ENCODE measurements at places on chromosomes 1 and 21. TPM values are rescaled to one million over a fixed set of nuclear protein-coding genes. Genes with fewer than 3 reads are reported as not detected.

The RNU1-4 gene
- total RNA-seq: under 0.01 TPM

The KRTAP22-1 gene
- not detected for total RNA-seq

The CELA3A gene
- not detected for total RNA-seq

The PLPPR5 gene
- total RNA-seq: not detected

The SV2A gene
- 5.8 TPM for total RNA-seq

The GUCA2B gene
- not detected for total RNA-seq

The SPRR1B gene
- not detected for total RNA-seq

The COQ8A gene
- 7.9 TPM for total RNA-seq

The ACADM gene
- 22.4 TPM for total RNA-seq

The TLCD4 gene
- 0.09 TPM for total RNA-seq

The FAM43B gene
- total RNA-seq: 0.12 TPM

The PLA2G2C gene
- not detected for total RNA-seq

The RAB13 gene
- 67.0 TPM for total RNA-seq

The PMF1 gene
- total RNA-seq: 46.9 TPM

The MMEL1 gene
- total RNA-seq: not detected

The TDRD5 gene
- total RNA-seq: not detected

The HSD3B2 gene
- total RNA-seq: not detected

The KCNN3 gene
- 0.09 TPM for total RNA-seq

The ADGRL2 gene
- 74.1 TPM for total RNA-seq

The CYP4A22 gene
- total RNA-seq: not detected

The RHD gene
- not detected for total RNA-seq

The ZNF683 gene
- total RNA-seq: not detected

The TNN gene
- total RNA-seq: not detected

The BTG2 gene
- total RNA-seq: 14.0 TPM

The GRHL3 gene
- not detected for total RNA-seq

The COL11A1 gene
- 46.7 TPM for total RNA-seq

The LCE3D gene
- not detected for total RNA-seq

The TMCO4 gene
- total RNA-seq: 8.8 TPM

The OR2T2 gene
- not detected for total RNA-seq

The KRTAP12-4 gene
- total RNA-seq: not detected

The FLG2 gene
- total RNA-seq: not detected

The MARK1 gene
- 0.94 TPM for total RNA-seq

The TPTE gene
- not detected for total RNA-seq

The ITLN2 gene
- total RNA-seq: not detected

The CD53 gene
- total RNA-seq: not detected

The VAV3 gene
- total RNA-seq: not detected

The SNAPIN gene
- total RNA-seq: 71.2 TPM

The RHCE gene
- 1.2 TPM for total RNA-seq

The S100A1 gene
- total RNA-seq: 0.12 TPM

The SCP2 gene
- total RNA-seq: 121 TPM

The ADAM30 gene
- not detected for total RNA-seq

All from pericardium fibroblast (primary cell).